ENCODE measurements at places on chromosomes 16 and 17. TPM values are rescaled to one million over a fixed set of nuclear protein-coding genes. Genes with fewer than 3 reads are reported as not detected.
A peak's percentile ranks its signal among the peaks of the same experiment; 100 is the strongest.

DNA sequence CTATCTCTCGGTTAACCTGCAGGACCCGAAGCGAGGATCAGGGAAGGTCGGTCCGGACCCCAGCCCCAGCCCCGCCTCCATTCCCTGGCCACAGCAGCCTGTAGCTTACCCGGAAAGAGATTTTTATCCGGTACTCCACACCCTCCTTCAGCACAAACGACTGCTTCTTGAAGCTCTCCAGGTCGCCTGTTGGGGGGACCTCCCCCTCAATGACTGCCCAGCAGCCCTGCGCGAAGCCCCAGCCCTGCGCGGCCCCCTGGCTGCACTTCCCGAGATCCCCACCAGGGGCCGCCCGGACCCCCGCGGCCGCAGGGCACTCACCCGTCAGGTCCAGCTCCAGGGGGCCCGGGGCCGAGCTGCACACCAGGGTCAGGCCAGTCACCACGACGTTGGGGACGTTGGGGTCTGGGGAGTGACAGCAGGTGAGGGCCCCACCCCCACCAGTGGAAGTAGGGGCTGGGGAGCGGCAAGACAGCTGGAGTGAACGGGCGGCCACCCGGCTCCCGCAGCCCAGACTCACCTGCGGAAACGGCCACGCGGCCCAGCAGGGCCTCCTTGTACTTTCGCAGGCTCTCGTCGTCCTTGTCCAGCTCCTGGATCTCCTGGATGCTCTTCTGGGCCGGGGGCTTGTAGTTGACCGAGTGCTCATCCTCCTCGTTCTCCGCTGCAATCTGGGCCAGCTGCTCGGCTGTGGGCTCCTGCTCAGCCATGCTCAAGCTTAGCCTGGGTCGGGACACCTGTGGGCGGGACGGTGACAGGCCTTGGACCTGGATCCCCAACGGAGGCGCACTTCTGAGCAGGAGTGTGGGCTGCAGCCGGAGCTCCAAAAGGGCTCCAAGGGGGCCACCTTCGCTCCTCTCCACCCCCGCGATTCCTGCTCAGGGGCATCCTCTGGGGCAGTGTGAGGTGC lies 1.7 kb downstream of the ARHGDIA start:
- peak; percentile 90 for DNase-seq

- DNase-seq: no peak
Observed at GRCh38 chr17:2940352-2940751, 123.1 kb downstream of the OR1D5 start.

TCAP gene
- total RNA-seq: 1.3 TPM

MPHOSPH6 gene
- total RNA-seq: 13.6 TPM

DNA sequence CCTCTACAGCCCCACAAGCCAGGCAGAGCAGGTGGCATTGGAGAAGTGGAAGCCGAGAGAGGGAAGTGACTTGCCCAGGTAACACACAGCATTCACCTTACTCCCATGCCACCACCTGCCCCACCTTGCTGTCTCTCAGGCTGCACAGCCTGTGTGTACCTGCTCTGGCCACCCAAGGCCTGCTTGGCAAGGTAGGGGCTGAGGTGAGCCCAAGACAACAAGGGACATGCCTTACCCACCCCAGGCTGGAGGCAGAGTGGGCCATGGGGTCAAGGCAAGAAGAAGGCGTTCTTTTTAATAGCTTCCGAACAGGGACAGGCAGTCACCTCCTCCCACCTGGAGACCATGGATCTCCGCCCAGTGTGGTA lies 40.1 kb downstream of the IRX3 start:
- no peak for DNase-seq

GRCh38 chr17:10681866-10682446 lies 15.4 kb downstream of the SCO1 start:
- no peak for DNase-seq

TNFSF13 gene
- 1.3 TPM for total RNA-seq

DNA sequence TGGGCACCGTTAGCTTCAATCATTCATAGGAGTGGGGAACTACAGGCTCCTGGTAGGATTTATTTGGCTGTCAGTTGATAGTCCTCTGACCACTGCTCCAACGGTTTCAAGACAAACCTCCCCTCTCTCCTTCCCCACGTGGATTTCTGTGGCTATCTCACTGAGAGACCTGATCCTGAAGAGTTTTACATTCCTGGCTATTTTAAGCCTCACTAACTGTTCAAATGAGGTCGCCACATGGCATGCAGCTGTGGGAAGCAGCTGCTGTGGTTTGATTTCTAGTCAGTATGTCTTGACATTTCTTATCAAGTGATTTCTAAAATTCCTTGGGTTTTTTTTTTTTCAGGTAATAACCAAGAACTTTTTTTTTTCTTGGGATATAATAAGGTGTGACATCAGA lies 38.3 kb downstream of the CDK5R1 start:
- no peak for DNase-seq

- DNase-seq: no peak
Observed at GRCh38 chr17:63827801-63828221, 348 bp upstream of the FTSJ3 start.

GRCh38 chr17:76442341-76443338 lies 10.3 kb downstream of the UBE2O start:
- no peak for DNase-seq

DNA sequence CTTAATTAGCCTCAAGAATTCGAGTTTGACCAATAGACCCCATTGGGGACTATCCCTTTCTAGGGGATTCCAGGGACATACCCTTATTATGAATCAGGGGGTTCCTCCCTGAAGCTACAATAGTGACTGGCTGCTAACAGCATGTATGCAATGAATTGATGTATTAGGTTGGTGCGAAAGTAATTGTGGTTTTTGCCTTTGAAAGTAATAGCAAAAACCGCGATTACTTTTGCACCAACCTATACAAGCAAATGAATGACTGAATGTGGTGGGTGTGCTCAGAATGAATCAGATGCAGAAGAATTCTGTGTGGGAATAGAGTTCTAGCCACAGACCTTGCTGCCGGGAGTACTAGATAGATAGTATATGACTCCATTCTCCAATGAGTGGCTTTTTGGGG lies 76.7 kb downstream of the HLF start:
- no peak for DNase-seq

DNA sequence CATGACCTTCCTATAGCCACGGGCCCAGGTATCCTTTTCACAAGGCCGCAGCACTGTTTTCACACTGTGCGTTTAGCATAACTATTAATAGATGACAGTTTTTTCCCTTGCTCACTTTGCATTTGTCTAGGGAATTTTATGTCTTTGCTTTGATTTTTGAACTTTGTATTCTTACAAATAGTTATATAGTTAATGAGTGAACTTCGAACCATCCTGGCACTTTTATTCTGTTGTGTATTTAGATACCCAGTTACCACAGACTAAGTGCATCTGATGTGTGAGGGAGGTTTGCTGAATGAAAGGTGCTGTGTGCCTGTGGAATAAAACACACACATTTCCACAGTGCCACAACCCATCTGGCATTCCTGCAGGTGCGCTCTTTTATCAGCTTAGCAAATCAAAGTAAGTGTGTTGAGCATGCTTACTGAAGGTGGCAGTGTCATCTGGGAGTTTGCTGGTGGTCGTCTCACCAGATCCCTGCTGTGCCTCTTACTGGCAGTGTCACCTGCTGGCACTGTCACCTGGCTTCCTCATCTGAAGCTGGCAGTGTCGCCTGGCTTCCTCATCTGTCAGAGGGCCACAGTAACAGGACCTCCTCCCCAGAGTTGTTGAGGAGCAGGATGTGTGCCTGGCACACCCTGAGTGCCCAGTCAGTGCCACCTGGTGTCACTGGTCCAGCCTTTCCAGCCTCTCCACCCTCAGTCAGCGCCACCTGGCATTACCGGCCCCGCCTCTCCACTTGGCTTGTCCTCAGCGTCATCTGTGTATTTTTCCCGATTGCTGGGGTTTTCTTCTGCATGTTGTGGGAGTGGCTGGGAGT lies 37.6 kb downstream of the USP10 start:
- DNase-seq: no peak

ARL2BP gene
- total RNA-seq: 61.8 TPM

ZDHHC1 gene
- total RNA-seq: 15.4 TPM

GRCh38 chr17:2551928-2552327 lies 40.2 kb upstream of the METTL16 start:
- no peak for DNase-seq

- DNase-seq: no peak
Observed at GRCh38 chr16:1538804-1539520, 5.5 kb downstream of the TMEM204 start.

- DNase-seq: no peak
Observed at GRCh38 chr16:1080801-1081733, 8.5 kb downstream of the SSTR5 start.

C16orf92 gene
- total RNA-seq: not detected

DNA sequence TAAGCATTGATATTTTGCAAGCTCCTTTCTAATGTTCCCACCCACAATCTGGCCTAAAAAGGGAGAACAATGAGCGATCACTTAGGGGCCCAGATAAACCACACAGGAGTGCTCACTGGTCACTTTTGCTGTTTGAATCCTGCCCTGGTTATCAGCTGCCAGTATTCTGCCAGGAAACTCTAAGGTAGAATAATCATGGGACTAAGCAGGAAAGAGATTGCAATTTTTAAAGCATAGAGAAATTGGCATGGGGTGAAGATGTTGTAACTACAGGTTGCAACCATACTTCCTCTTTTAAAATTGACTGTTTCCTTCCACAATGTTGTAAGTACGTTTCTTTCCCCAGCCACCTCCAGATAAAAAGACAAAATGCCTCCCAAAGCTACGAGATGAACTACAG lies 251.2 kb upstream of the CDH11 start:
- DNase-seq: no peak

SDR42E2 gene
- 0.13 TPM for total RNA-seq

- DNase-seq: peak; percentile 91
Observed at GRCh38 chr17:1627982-1628855, at the start of gene SLC43A2. Gene SLC43A2, minus strand, starts transcription at chr17:1628834. Its CDS starts 960 bp downstream, at chr17:1627874.

HYDIN gene
- total RNA-seq: not detected

DNA sequence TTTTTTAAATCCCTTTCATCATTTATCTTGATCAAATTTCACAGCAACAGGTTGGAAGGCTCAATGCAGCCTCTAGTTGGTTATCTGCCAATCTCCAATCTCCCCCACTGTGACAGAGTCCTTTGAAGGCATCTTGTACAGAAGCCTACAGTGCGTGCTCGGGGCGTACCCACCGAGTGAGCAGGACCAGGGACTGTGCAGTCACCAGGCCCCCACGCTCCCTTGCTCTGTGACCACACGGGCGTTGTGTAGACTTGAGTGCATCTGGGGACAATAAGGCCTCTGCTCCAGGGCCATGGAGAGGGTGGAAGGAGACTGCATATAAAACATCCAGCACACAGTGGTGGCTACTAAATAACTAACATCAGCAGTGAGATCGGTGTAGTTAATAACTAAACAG lies 63.4 kb downstream of the GTF3C1 start:
- no peak for DNase-seq

DNA sequence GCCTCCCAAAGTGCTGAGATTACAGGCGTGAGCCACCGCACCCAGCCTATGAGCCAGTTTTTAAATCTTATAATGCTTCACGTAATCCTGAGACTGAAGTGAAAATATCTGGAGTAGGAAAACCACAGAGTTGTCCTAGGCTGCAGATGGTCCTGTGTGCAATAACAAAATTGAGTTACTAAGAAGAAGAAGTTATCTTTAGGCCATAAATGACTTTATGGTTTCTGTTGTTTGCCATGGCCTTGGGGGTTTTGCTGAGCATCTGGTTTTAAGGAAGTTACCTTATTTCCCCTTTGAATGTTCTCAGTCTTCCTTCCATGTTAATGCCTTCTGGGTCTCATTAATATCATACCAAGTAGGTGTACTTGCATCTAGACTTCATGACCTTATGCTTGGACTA lies 16.5 kb downstream of the NMT1 start:
- DNase-seq: no peak

DNA sequence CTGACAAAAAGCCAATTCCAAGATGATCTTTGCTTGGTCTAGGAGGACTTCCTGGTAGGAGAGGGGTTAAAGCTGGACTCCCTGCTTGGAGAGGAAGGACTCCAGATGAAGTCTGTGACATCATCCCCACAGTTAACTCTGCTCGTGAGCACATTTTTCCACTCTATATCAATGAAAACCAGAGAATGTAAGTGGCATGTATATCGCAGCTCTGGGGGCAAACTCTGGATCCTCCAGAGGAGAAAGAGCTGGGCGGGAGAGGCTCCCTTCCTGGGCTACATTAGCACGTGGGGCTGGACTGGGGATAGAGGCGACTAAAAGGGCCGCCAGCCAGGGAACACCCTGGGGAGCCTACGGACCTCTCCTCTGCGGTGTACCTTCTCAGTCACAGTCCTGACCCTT lies 34.1 kb downstream of the HIC1 start:
- no peak for DNase-seq

PRR29 gene
- total RNA-seq: not detected

C16orf89 gene
- total RNA-seq: not detected

DNA sequence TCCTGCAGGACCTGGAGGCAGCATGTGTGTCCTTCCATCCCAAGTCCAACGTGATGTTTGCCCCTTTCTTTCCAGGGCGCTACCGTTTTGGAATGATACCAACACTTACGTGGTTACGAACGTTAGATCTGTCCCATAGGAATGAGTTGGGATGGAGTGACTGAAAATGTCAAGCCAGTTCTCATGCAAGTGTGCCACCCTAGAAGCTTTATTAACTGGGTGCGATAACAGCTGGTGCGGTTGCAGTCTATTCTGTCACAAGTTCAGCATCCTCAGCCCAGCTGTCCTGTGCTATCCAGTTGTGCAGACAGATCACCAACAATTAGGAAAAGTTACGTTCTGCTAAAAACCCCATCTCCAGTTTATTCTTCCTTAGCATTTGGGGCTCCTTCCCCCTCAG lies 52.5 kb downstream of the BANP start:
- DNase-seq: no peak

GRCh38 chr17:32553168-32553567 lies 66.4 kb downstream of the CDK5R1 start:
- no peak for DNase-seq

CES1 gene
- not detected for total RNA-seq

DNA sequence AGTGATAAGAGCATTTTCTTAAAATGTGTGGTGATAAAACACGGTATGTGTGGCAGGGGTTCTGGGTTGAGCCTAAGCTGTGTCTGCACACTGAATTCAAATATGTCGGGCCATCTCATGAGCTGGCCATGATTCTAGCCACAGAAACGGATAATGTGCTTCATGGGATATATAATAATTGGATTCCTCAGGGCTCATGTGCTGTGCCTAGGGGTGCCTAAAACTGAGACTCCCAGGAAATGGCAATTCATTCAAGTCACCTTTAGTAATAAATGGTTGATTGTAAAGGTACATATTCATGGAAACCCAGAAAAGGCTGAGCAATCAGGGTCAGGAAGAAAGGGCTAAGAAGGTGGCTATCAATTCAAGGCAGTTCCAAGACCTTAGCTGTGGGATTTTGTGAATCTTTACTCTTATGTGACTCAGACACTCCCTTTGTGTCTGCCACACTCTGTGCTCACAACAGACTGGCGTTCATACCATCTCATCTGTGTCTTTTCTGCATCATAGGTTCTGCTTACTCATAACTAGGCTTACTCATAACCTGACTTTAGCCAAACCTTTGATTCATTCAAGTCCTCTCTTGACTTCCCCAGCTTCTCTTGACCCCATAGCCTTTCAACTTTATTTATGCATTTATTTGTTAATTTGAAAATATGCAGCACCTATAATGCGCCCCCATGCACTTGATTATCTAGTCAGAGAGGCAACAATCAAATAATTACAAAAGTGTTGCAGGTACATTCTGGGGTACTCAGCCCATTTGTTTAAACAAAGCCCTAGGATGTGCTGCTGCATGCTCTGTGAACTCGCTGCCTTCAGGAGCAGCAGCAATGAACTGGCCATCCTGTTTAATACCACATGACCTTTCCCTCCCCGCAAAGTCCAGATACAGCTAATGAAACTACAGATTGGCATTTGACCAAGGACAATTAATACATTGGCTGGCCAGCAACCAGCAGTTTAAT lies 28.4 kb upstream of the MED13 start:
- DNase-seq: no peak

GRCh38 chr16:67170949-67171649 lies 761 bp downstream of the NOL3 start:
- DNase-seq: no peak

PARN gene
- total RNA-seq: 34.2 TPM

All from osteocyte (in vitro differentiated cells).